ENCODE measurements at places on chromosomes 13 and 19.

DNA sequence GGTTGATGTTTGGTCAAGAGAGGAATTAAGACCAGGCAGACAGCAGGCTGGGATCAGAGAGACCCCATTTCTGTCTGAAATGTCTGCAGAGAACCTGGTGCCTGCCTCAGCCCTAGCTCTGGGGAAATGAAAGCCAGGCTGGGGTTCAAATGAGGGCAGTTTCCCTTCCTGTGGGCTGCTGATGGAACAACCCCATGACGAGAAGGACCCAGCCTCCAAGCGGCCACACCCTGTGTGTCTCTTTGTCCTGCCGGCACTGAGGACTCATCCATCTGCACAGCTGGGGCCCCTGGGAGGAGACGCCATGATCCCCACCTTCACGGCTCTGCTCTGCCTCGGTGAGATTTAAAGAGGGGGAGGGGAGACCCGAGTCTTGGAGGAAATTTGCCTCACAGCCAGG, at the start of gene LILRB4:
Gene LILRB4, plus strand, starts transcription at position 256 of the 400 bp plus-strand sequence. Its CDS starts 49 bp downstream, at position 305.
- DNase-seq, result no peak

GRCh38 chr13:111228262-111229144, 91.9 kb upstream of the TEX29 start:
- DNase-seq, result no peak

DNA sequence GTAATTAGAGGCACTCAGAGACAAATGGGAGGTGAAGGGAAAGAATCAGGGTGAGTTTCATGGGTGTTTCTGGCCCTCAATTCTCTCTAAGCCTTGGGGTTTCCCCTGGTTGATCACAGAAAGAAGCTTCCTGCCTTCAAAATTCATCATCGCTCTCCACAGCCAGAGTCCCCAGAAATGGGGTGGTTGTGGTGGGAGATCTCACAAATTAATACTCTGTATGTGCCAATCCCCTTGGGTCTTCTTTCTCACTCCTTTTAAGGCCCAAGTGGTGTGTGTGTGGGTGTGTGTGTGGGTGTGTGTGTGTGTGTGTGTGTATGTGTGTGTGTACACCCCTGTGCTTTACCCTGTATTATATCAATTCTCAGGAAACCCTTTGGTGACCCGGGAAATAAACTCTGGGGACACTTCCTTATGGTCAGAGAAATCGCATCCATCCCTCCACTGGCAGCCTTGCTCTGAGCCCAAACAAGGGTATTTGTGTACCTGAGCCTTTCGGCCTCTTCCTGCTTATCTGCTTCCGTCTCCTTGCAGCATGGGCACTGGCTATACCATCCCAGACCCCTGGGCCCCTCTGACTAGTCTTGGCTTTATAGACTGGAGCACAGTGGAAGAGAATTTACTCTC, 2.8 kb upstream of the FCGBP start:
- DNase-seq, result no peak

DNA sequence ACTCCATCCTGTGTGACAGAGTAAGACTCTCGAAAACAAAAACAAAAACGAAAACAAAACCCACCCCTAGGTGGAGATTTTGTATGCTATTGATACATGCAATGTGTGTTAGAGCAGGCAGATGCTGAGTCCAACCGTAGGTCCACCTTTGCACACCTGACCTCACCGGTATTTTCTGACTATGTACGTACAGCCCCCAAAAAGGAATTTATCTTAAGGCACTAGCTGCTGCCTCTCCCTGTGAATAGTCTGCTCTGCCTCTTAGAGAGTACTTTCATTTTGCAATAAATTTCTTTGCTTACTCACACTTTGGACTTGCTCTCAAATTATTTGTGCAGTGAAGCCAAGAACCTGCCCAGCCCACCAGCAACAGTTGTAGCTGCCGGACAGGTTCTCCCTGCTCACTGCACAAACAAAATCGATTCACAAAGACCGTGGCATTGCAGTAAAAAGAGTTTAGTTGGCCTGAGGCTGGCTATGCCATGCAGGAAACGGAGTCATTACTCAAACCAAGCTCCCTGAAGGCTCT, 8.2 kb upstream of the ZNF77 start:
- no peak for DNase-seq

DNA sequence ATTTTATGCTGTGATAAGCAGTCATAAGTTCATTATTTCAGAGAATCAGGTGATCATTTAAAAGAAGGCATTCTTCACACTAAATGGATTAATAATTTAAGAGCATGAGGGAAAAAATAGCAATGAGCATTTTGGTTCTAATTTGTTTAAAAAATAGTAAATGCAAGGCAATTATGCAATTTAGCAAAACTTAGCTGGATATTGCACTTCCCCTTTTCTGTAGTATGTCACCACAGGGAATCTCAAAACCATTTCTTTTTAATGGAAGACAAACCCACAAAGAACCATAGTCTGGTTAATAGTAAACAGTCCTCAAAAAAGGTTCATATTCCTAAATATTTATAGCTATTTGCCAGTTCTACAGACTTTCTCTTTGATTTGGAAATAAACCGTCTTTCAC, 30.2 kb downstream of the COG6 start:
- DNase-seq, result no peak

GRCh38 chr13:29496241-29496712, 99.2 kb downstream of the SLC7A1 start:
- no peak for DNase-seq

Measured in right kidney (tissue), 9 donors.